Endodermal cell (in vitro differentiated cells): ENCODE measurements at places on chromosomes 3 and 15.

DNA sequence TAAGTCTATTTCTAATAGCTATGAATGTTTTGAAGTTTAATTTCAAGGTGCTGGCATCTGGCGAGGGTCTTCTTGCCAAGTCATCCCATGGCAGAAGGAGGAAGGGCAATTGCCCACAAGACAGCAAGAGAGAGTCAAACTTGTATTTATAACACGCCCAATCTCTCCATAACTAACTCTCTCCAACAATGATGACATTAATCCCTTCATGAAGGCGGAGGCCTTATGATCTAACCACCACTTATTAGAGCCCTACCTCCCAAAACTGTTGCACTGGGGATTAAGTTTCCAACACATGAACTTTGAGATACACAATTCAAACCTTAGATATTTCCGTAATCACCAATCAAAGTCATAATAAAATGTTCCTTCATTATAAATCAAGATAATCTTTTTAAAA lies 406.9 kb downstream of the CNTN6 start:
- no peak for DNase-seq

- no peak for DNase-seq
Measured at GRCh38 chr3:66997560-66998112, 471 bp upstream of the KBTBD8 start.

DNA sequence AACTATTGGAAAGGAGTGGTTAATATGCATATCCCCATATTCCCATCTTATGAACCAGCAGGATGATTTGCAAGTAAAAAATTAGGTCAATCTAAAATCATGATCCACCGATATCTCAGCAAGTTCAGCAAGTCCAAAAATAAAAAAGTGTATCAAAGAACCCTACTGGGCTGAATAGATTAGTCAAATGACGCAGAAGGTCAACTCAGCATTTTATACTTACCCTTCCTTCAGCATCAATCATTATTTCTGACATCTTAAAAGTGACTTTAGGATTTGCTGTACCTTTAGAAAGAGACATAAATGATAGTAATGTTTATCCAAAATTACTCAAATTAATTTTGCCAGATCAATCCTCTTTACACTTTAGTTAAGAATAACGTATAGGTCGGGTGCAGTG lies 32.6 kb downstream of the DPP8 start:
- no peak for DNase-seq

DNA sequence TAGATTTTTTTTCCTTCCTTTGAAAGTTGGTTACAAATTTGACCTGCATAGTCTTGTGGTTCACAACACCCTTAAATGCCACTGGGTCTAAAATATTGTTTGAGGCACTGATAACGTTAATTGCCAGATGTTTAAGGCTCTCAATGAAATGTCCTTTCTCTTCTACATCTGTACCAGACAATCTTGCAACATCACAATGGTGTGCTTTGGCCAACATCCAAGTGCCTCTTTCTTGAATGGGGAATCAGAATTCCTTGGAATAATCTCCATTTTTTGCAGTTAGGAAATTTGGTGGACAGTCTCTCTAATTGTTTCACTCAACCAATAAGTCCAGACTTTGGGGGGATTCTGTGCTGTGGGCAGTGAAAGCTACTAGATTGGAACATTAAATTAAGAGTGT lies 26.0 kb upstream of the PEX5L start:
- DNase-seq: no peak

DNA sequence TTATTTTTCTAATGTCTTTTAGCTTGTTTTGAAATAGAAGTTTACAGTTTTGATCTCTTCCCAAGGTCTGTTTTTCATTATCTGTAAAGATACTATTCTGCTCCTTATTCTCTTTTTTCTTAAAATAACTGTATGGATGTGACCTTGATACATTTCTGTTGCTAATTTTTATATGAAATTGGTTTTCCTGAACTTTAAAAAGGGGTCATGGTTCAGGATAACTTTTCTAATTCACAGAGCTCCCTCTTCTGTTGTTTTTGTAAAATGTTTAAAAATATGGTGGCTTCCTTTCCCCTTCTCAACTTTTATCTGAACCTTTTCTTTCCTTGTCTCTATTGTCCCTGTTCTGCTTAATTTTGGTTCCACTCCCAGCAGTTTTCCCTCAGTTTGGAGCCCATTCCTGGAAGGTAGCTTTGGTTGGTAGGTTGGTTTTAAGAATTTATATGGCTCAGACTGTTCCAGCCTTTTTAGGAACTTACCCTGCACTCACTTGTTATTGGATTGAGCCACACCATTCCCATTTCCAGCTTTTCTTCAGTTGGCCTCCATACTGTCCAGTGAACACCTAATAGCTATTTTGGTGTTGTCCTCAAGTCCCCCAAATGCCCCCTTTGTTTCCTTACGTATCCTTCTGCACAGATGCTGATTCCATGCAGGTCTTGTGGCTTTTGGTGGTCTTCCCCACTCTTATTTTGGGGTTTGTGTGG lies 70.3 kb downstream of the SLMAP start:
- DNase-seq: no peak

DNA sequence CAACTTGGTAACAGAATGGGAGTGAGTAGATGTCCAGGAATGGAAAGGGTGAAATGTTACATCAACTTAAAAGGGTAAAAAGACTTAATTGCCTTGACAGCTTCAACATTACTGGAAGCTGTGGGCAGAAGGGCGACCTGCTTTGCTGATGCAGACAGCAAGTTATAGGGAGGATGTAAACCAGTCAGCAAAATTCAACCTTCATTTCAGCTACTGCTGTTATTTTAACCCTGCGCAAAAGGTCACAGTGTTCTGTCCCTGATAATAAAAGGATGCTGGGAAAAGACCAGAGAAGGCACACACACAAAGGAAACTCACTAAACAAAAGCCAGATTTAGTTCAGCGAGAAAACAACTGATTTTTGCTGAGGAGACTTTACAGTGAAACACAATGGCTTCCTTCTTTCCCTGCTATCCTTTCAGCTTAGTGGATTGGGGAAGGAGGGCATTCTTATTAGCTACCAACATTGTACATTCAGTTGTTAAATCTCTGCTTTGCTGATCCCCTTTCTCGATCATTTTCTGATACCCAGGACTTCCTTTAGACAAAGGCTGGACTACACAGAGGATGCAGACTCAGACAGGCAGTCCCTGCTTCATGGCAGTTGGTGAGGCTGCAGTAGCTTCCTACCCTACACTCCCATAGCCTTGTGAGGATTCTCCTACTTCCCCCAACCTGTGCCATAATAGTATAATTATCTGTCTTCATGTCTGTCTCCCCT lies 62.0 kb downstream of the P3H2 start:
- DNase-seq: no peak

DNA sequence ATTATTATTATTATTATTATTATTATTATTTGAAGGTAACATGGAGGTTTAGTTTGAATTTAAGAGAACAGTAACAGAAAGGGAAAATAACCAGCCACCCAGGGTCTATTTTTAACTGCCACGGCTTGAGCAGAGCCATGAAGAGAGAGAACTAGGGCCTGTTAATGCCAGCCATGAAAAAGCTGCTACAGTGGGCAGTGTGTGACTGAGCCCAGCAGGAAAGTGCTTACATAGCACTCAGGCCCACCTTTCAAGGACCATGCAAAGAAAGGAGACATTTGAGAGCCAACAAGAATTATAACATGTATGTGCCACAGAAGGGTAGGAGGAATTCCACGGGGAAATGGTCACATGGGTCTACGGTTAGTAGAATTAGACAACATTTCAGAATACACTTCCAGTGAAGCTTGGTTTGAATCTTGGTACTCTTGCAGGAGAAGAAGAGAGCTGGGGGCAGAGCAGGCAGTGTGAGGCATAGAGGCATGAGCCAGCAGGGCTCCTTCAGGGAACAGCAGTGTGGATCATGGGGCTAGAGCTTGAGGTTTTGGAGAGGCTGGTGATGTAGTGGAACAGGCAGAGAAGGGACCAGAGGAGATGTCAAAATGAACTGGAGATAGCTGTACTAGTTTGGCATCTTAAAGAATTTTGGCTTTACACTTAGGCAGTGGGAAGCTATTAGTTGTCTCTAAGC lies 140.7 kb downstream of the CMSS1 start:
- no peak for DNase-seq

DNA sequence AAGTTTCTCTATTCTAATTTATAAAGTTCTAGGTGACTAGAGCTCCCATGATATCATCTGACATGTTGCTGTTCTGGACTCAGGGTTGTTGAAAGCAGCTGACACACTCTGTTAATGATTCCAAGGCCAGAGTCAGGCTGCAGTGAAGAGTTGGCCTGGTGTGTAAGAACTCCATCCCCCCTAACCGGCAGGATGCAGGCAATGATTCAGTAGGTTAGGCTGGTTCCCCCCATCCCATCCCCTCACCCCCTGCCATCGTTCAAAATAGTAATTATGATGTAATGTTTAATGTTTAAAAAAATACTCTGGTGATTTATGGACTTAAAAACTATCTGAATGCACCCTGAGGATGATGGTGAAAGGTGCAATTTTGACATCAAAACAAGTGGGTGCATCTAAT lies 4.6 kb upstream of the TRIM71 start:
- no peak for DNase-seq

GRCh38 chr3:138325990-138326389 lies 3.7 kb downstream of the NME9 start:
- no peak for DNase-seq

- DNase-seq: no peak
Measured at GRCh38 chr15:40277471-40277870, 5.4 kb downstream of the ANKRD63 start.

- DNase-seq: peak; percentile 74
Measured at GRCh38 chr3:153173758-153174516, 11.9 kb downstream of the RAP2B start.

GRCh38 chr3:140950863-140951262 lies 9.2 kb downstream of the SLC25A36 start:
- no peak for DNase-seq

- no peak for DNase-seq
Measured at GRCh38 chr15:88382482-88382983, 84.7 kb downstream of the MRPL46 start.

GRCh38 chr3:187150599-187150998 lies 11.3 kb upstream of the RPL39L start:
- DNase-seq: peak; percentile 79

DNA sequence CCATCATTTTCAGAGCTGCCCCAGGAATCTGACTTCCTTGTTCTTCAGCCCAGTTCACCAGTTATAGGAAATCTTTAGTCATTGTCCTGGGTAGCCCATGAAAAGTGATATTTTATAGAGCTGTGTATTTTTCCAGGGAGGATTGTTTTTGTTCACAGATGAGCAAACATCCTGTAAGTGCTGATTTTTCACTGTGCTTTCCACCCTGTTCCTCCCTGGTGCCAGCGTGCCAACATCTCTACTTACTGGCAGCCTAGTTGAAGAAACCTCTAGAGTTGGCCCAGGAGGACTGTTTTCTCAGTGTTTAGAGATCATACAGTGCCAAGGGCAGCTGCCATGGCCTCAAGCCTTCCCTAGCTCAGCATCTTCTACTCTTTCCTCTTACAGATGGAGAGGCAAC lies 41.3 kb downstream of the ST6GAL1 start:
- DNase-seq: no peak

- DNase-seq: peak; percentile 29
Measured at GRCh38 chr3:157067114-157067513, 92.8 kb downstream of the CCNL1 start.

GRCh38 chr15:39300451-39301153 lies 280.3 kb upstream of the THBS1 start:
- no peak for DNase-seq

- no peak for DNase-seq
Measured at GRCh38 chr3:177329854-177330253, 132.6 kb upstream of the TBL1XR1 start.

DNA sequence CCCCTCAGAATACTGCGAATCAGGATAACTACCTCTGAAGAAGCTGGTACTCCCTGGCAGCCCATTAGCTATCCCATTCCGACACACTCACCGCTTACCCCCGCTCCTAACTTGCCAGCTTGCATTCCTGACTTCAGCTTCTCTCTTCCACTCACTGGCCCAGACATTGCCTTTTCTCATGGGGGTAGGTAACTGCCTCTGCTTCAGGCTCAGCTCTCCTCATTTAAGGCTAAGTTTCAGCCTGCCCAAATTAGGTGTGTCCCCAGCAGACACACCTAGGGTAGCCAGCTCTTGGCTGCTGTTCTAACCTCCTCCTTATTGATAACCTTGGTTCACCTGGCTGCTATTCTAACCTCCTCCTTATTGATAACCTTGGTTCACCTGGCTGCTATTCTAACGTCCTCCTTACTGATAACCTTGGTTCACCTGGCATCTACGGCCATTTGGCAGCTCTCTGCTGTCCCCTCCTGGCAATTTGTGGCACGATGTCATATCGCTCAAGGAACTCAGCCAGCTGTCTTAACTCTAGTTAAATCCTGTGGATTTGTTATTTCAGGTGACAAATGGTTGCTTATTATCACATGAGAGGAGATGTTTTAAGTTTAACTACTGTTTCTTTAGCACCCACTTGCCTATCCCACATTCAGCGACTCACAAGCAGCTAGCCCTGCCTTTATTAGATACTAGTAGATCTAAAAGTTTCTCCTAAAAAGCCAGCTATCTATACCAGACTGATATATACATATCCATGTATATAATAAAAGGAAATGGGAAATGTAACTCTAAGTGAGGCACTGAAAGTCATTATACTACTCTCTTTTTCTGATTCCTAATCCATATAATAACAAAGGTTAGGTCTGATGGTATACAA lies 106.5 kb upstream of the ACP3 start:
- peak; percentile 91 for DNase-seq

- peak; percentile 81 for DNase-seq
Measured at GRCh38 chr15:77907824-77908751, 169.4 kb downstream of the TBC1D2B start.
